Ureter (tissue), 1 donor: ENCODE measurements at places on chromosomes 16 and 17. TPM values are rescaled to one million over a fixed set of nuclear protein-coding genes. Genes with fewer than 3 reads are reported as not detected.

The KRT40 gene
- not detected for total RNA-seq

The OR1F1 gene
- total RNA-seq: not detected

The SLC4A1 gene
- total RNA-seq: 0.08 TPM

The ITGAX gene
- total RNA-seq: 9.6 TPM

- no peak for DNase-seq
Observed at GRCh38 chr17:78912082-78912481, 9.1 kb upstream of the CEP295NL start.

GRCh38 chr16:29975811-29976511, 2.3 kb downstream of the TAOK2 start:
- DNase-seq: no peak

DNA sequence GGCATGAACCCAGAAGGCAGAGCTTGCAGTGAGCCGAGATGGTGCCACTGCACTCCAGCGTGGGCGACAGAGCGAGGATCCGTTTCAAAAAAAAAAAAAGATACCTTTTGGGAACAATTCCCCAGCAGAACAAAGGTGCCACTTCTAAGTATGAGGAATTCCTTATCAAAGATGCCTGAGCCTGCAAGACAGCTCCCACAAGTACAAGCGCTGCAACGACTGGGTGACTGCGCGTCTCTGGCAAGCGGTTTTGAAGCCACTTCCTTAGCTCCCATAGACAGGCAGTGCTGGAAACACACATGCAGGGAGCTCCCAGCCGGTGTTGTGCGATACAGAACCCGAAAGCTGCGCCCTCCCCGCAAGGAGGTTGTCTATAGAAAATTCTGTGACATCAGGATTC, 60.5 kb downstream of the ADCY9 start:
- DNase-seq: peak; percentile 40

- DNase-seq: no peak
Observed at GRCh38 chr17:58322581-58323185, 5.9 kb downstream of the TSPOAP1 start.

- DNase-seq: no peak
Observed at GRCh38 chr16:21617607-21618006, 18.2 kb downstream of the METTL9 start.

DNA sequence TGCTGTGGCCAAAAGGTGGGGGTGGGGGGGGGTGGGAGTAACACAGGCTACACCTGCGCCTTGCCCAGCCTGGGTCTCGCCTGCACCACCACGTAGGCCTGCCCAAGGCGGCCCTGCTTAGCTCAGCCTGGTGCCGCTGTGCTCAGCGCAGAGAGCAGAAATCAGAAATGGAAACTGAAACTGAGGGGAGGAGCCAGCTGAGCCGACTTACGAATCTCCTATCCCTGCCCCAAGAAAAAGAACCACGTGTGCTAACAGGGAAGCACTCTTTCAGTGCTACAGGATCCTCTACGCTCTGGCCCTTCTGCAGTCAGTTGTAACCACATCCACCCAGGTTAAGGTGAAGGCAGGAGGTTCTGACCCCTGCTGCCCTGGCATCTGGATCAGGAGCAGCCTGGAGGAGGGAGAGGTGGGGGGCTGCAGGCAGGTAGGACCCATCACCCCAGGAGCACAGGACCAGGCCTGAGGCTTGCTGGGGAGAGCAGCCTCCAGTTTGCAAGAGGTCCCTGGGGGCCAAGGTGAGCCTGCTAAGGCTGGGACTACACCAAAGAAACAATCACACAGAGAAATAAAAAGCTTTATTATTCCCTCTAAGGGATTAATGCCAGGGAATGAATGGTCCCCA, at the start of gene DHX58:
DHX58 (minus strand) TSS at position 163 of the 625 bp plus-strand sequence. CDS start 822 bp downstream, outside the sequence.
- peak; percentile 84 for DNase-seq

- DNase-seq: no peak
Observed at GRCh38 chr16:13835935-13836730, 83.8 kb upstream of the ERCC4 start.

GRCh38 chr17:4232168-4232813, 31.5 kb downstream of the ANKFY1 start:
- no peak for DNase-seq
